ENCODE measurements at places on chromosomes 1 and 21.

- no peak for DNase-seq
Measured at GRCh38 chr1:84255582-84255981, 45.9 kb upstream of the SAMD13 start.

DNA sequence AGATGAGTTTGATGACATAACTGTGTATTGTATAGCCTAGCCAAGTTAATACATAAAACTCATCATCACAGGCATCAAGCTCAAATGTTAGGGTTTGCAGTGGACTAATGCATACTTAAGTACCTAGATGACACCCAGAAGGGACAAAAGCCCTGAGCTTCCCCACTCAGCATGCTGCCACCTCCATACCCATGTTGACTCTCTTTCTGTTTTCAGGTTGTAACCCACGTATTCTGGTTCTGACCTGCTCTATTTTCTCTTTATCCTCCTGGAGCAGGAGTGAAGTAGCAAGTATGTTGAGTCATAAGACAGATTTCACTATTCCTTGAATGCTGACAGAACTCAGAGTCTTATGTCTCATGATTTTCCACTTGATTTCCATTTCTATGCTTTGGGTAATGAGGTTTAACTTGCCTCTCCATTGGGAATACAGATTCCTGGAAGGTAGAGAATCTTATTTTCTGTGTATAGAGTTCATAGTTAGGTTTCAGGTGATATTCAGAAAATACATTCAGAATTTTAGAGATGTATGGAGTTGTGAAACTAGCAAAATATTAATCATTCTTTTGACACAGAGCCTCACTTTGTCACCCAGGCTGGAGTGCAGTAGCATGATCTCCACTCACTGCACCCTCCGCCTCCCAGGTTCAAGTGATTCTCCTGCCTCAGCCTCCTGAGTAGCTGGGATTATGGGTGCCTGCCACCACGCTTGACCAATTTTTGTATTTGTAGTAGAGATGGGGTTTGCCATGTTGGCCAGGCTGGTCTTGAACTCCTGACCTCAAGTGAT lies 122.5 kb upstream of the KCNJ15 start:
- DNase-seq: no peak

DNA sequence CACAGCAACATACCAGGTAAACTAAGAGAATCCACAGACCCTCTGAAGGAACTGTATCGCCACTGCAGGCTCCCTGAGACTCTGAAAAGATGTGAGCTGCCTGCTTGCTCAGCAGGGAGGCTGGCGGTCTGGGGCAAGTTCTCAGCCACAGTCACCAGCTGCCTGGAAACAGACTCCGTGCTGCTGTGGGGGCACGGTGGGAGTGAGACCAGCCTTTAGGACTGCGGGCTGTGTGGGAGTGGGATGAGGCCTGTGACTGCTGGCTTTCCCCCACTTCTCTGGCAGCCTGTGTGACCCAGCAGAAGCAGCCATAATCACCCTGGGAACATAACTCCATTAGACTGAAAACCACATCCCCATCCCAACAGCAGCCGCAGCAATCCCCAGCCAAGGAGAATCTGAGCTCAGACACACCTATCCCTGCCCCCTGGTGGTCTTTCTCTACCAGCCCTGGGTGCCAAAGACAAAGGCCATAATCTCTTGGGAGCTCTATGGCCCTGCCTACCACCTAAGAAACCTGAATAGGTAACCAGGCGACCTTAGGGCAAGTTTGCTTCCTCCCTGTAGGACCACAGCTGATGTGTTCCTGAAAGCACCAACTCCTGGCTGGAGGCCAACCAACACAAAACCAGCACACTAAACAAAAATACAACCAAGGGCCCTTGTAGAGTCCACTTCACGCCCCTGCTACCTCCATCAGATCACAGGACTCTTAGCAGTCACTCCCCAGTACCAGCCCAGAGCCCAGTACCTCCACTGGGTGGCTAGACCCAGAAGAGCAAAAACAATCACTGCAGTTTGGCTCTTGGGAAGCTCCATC lies 151.5 kb downstream of the SMYD3 start:
- DNase-seq: no peak

DNA sequence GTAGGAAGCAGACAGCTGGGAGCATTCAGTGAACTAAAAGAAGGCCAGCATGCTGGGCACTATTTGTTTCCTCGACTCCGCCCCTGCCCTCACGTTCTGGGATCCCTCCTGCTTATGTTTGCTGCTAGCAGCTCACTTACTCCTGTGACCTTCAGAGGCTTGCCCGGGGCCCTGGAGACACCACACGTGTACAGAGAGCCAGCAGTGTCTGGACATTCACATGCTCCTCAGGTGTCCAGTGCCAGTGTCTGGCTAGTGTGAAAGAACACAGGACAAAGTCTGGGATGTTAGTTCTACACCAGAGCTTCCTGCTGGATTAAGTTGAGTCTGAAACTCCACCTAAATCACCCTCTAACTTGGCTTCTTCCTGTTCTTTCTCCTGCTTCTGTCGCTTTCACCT lies 108.1 kb downstream of the OMA1 start:
- no peak for DNase-seq

GRCh38 chr1:234114648-234115307 lies 210.3 kb downstream of the SLC35F3 start:
- peak; percentile 89 for DNase-seq

All from adipocyte (in vitro differentiated cells).